ENCODE measurements at places on chromosomes 16 and 17.

GRCh38 chr17:2034157-2034556, 4.2 kb downstream of the DPH1 start:
- DNase-seq = no peak

- no peak for DNase-seq
Measured at GRCh38 chr17:37671028-37671823, 28.0 kb upstream of the DDX52 start.

DNA sequence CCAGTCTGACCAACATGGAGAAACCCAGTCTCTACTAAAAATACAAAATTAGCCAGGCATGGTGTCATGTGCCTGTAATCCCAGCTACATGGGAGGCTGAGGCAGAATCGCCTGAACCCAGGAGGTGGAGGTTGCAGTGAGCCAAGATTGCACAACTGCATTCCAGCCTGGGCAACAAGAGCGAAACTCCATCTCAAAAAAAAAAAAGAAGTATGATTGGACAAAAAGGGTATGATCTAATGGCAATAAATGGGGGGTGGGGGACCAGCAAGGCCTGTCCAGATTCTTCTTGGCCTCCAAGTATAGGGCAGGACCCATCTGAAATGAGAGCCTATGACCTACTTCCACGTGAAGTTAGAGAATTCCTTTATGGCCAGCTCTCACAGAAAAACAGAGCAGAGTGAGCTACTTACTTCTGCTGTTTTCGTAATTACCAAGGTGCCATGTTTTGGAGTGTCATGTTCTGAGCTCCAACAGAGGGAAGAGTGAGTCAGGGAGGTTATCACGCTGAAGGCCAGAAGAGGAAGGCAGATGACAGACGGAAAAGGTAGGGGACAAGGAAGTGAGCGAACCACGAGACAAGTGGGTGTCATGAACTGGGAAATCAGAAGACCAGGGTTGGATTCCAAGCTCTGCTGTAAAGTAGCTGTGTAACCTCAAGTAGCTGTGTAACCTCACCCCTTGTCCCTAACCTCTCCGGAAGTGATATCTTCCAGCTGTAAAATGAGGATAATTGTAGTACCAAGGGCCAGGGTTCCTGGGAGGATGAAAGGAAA, 3.6 kb upstream of the ZMYND15 start:
- no peak for DNase-seq

GRCh38 chr17:37774504-37774903, 29.6 kb upstream of the HNF1B start:
- DNase-seq = no peak

GRCh38 chr16:54446639-54447038, 160.1 kb upstream of the IRX3 start:
- DNase-seq = no peak

- no peak for DNase-seq
Measured at GRCh38 chr16:11306381-11306780, 25.3 kb upstream of the PRM1 start.

GRCh38 chr17:66548158-66548557, 245.7 kb downstream of the PRKCA start:
- DNase-seq = peak; percentile 44

DNA sequence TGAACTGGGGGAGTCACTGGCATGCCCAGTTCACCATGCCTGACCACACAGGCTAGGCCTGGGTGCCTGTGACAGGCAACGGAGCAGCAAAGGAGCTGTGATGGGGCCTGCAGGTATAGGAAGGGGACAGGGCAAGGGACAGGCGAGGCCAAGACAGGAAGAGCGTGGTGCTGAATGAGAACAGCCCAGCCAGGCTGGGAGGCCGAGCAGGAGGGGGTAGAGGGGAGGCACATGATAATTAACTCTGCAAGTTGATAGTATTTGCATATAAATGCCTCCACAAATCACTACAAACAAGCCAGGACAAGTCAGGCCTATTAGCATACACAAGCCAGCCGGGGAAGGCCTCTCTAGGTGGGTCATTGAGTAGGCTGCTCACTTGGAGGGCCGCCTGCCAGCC, 7.8 kb downstream of the ZFHX3 start:
- DNase-seq = no peak

DNA sequence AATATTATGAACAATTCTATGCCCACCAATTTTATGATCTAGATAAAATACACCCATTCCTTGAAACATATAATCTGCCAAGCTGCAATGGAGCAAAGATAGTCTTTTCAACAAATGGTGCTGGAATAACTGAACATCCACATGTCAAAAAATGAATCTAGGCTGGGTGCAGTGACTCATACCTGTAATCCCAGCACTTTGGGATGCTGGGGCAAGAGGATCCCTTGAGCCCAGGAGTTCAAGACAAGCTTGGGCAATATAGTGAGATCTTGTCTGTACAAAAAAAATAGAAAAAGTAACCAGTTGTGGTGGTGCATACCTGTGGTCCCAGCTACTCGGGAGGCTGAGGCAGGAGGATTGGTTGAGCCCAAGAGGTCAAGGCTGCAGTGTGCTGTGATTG, 92.5 kb downstream of the N4BP1 start:
- no peak for DNase-seq

DNA sequence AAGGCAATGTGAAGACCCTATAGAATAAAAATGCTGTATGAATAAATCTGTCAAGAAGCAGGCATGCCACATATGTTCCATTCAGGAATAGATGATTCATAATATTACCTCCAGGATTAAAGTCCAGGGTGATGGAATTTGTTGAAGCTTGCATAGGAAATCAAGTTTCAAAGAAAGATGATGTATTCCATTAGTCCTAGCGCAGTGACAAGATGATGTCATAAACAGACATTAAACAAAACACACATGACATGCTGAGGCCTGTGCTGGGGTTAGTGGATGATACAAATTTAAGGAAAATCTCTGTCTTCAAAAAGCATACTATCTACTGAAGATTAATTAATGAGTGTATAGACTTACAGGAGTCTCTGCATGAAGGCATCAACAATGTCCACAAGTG, 1025.2 kb downstream of the CDH11 start:
- DNase-seq = no peak

GRCh38 chr16:50678531-50678930, 2.6 kb downstream of the SNX20 start:
- no peak for DNase-seq

DNA sequence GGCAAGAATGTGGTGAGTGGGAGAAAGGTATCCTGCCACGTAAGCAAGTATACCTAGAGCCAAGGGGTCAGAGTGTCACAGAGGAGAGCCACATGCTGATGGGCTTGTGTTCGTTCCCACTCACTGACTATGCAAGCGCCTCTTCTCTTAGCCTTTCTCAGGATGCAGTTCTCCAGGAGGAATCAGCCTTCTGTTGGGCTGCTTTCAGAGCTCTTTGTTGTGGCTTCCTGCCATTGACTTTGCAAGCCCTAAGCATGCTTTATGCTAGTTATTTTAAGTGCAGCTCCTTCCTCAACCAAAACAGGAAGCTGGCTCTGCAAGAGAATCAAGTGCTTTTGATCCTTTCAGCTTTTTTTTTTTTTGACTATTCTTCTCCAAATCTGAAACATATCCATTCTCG, 66.6 kb downstream of the SIAH1 start:
- no peak for DNase-seq

GRCh38 chr17:64024215-64024654, 3.8 kb upstream of the ICAM2 start:
- no peak for DNase-seq

GRCh38 chr17:50514936-50515702, 6.9 kb downstream of the MYCBPAP start:
- DNase-seq = no peak

- DNase-seq = no peak
Measured at GRCh38 chr16:8594149-8594666, 3.9 kb upstream of the TMEM114 start.

- DNase-seq = no peak
Measured at GRCh38 chr16:13289515-13289914, 388.1 kb downstream of the SHISA9 start.

DNA sequence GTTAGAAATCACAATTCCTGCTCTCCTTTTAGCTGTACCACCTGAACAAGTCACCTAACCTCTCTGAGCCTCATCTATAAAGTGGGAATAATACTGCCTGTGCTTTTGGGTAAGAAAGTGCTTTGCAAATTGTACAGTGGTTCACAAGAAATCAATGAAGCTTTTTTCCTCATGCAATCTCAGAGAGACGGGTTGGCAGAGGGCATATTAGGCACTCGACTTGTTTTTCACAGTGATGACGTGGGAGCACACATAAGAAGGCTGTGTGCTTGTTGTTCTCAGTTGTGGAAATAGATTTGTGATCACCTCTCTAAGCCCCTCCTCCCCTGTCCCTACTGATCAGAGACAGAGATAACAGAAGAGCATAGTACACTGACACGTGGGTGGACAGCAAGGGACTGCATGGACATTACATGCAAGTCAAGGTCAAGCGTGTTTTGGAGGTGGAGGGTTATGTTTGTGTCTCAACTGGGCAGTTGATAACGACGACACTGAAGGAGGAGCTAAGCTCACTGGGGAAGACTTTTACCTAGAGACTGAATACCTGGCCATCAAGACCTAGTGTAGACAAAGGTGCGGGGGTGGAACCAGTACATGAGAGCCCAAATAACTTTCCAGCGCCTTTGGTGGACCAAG, 1.7 kb upstream of the GPT2 start:
- DNase-seq = no peak

- no peak for DNase-seq
Measured at GRCh38 chr16:71853413-71853812, 7.6 kb downstream of the ATXN1L start.

- DNase-seq = no peak
Measured at GRCh38 chr16:72424757-72425156, 252.8 kb upstream of the PMFBP1 start.

DNA sequence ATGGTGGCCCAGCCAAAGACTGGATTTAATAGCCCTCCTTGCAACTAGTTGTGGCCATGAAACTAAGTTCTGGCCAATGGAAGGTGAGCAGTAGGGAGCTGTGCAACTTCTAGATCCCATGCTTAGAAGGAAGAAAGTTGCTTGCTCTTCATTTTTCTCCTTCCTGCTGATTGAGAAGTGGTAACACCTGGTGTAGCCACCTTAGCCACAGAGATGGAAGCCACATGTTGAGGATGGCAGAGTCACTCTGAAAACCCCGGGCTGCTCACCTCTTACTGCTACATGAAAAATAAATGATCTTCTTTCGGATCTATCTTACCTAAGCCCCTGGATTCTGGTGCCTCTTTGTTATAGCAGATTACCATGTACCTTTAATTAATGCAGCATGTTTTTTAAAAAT, 10.3 kb upstream of the ATP5MC1 start:
- no peak for DNase-seq

DNA sequence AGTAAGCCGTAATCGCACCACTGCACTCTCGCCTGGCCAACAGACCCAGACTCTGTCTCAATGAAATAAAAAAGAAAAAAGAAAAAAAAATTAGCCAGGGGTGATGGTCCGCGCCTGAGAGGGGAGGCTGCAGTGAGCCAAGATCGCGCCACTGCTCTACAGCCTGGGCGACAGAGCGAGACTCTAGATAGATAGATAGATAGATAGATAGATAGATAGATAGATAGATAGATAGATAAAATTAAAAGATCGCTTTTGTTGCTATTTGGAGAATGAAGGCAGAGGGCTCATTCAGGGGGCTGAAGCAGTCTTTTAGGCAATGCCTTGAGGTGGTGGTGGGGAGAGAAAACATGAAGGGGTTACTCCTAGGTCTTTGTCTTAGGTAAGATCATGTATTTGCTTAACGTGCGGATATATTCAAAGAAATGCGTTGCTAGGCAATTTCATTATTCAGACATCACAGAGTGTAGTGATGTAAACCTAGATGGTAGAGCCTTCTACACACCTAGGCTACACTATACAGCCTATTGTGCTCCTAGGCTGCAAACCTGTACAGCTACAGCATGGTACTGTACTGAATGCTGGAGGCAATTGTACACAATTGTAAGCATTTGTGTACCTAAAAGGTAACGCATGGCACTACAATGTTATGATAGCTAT, 4.3 kb upstream of the HES7 start:
- no peak for DNase-seq

DNA sequence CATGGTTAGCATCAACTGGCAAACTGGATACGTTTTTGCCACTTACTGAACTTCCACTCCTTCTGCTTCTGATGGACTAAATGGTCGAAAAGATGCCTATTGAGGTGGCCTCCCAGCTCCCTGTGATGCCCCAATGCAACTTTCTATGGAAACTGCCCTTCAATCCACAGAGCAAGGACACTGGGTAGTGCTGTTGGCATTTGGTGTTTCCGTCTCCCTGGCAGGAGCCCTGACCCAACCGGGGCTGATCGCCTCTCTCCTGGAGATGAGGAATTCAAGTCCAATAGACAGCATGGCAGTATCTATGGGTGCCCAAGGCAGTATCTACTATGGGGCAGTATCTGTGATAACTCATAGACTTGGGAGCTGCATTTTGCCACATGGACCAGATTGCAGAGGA, 116.3 kb upstream of the IRX3 start:
- no peak for DNase-seq

DNA sequence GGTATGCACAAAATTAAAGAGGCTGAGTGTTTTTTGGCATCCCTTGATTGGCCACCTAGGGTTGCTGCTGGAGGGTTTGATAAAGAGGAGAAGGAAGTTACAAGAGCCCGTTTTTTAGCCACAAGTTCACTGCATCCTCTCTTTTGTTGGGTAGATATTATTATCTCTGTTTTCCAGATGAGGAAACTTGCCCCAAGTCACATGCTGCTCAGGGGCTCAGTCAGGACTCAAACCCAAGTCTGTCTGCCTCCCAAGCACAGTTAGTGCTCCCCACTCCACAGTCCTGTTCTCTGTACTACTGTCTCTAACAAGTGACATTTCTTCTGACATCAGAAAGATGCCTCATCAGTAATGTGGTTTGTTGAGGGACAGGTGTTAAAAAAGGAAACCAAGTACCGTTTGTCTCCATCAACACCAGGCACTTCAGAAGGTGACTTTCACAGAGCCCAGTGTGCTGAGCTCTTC, 1.4 kb downstream of the NT5M start:
- DNase-seq = no peak

- no peak for DNase-seq
Measured at GRCh38 chr16:5665834-5666233, 568.2 kb upstream of the EEF2KMT start.

DNA sequence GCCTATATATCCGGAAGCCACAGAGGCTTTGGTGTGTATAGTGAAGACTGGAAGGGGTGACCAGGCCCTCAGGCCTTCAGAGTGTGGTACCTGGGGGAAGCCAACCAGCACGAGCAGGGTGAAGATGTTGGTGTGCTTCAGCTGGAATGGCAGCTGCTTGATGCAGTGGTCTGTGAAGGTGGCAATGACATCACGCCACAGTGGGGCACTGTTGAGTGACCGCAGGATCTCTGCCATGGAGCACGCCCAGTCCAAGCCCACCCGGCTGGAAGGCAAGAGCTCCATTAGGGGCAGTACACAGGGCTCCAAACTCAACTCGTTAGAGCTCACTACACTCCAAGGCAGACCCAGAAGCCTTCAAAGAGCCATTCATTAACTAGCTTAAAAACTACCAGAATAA, 68.5 kb upstream of the ATP2A3 start:
- no peak for DNase-seq
